BJ (cell line): ENCODE measurements at places on chromosomes 1 and 21. TPM values are rescaled to one million over a fixed set of nuclear protein-coding genes. Genes with fewer than 3 reads are reported as not detected.

DNA sequence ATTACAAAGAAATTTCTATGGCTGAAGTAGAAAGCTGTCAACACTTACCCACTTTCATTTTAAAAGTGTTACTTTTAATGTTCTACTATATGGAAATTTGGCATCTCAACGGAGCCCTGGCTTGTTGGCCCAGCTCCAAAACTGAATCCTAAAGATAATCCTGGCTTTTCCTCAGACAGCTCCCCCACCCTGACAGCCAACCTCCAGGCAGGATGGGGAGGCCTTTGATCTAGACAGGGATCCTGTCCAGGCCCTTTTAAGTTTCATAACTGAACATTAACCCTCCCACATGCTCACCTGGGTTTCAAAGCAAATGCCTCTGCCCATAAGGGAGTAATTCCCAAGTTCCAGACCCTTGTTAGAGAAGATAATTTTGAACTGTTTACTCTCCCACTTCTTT is 99.3 kb upstream of the RALGPS2 start:
- no peak for DNase-seq

DNA sequence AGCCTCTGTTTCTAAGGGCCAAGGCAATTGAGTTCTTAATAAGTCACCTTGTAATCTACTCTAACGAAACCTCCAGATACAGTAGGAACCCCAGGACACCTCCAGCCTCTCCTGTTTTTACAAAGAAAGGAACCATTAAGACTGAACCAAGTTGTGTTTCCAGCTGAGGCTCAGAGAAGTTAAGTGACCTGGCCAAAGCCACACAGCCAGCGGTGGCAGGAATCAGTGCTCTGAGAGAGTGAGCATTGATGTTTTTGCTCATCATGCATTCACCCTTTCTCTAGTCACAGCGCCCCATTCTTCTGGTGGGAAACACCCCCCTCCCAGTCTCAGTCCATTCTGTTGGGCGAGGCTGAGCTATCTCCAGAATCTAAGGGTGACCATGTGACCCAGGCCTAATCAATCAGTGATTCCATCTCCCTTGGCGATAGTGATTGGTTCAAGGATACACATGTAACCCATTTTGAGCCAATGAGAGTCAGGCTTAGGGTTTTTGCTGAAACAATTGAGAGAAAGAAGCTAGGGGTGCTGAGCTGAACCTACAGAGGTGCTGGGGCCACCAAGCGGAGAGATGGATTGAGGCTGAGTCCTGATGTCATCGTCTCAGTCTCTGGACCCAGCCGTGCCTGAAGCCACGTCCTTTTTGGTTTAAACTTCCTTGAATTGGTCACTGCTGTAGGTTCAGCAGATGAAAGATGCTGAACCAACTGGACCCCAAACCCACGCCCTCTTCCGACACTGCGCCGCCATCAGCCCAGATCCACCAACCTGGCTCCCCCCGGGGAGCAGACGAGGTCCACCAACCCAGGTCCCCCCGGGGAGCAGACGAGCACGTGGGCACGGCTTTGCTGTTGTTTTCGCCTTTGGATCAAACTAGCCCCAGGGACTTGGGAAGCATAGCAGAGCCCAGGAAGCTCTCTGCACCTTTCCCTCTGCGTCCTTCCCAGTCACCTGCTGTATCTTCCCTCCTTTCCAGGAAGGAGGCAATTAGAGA is 28.0 kb upstream of the RERE start:
- no peak for DNase-seq

GRCh38 chr1:151047591-151047924 is at the start of gene C1orf56:
C1orf56 (plus strand) TSS chr1:151047751; CDS start chr1:151047848, 97 bp downstream.
- no peak for DNase-seq

DNA sequence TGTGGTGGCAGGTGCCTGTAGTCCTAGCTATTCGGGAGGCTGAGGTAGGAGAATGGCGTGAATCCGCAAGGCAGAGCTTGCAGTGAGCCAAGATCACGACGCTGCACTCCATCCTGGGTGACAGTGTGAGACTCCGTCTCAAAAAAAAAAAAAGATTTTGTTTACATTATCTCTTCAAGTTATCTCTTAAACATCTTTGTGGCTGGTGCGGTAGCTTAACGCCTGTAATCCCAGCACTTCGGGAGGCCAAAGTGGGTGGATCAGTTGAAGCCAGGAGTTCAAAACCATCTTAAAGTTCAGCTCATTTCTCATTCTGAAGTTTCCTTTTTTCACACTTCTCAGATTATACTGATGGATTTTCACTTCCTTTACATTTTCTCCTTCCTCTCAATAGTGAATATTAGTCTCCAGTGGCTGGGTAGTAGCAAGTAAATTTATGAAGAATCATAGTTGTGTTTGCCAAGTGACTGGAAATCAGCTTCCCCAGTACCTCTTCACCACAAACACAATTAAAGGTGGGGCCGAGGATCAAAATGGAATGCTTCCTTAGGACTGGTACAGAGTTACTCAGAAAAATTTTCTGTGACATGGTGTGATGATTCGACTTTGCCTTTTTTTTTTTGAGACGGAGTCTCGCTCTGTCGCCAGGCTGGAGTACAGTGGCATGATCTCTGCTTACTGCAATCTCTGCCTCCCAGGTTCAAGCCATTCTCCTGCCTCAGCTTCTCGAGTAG is 13.8 kb downstream of the PIP5K1A start:
- DNase-seq: no peak

DNA sequence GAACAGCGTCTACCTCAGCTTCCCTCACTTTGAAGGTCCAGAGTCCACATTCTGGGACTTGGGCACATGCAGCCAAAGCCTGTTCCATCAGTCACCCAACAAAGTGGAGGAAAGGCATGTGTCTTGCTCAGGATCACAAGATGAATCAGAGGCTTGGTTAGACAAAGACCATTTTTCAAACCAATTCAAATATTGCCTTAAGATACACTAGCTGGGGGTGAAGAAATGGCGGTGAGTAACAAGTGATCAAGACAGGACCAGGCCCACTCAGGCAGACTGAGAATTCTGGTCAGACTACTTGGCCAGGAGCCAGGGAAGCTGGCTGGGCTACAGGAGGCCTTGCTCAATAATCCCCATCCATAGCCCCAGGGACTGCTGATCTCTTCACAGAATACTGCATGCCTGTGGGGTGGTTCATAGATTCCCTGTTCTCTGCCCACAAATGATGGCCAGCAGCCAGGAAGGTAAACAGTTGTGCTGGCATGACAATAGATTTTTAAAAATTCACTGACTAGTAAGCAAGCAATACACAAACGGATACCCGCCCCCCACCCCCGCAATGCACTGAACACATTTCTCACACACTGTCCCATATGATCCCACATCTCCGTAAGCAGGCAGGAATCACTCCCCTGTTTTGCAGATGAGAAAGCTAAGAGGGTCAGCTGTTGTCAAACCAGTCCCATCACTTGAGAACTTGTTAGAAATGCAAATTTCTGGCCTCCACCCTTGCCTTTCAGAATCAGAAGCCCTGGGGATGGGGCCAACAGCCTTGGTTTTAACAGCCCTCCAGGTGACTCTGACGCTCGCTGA is 27.2 kb downstream of the ERI3 start:
- peak; percentile 99 for DNase-seq

DNA sequence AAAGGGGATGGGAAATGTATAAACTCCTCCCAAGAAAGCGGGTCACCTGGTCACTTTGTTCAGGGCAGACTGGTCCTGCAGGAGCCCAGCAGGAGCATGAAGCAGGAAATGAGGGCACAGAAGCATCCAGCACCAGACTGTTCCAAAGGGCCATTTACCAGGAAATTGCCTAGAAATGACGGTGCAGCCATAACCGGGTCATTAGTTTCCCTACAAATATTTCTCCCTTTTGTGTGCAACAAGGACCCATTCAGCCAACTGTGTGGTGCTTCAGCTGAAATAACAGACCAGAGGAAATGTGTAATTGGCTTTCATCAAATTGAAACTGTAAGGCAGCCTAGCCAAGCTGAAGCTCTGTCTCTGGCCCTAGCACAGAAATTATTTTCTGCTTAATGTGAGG is 7.6 kb upstream of the CTTNBP2NL start:
- no peak for DNase-seq

GRCh38 chr1:210755991-210756659 is 377.8 kb downstream of the KCNH1 start:
- DNase-seq: peak; percentile 19

DNA sequence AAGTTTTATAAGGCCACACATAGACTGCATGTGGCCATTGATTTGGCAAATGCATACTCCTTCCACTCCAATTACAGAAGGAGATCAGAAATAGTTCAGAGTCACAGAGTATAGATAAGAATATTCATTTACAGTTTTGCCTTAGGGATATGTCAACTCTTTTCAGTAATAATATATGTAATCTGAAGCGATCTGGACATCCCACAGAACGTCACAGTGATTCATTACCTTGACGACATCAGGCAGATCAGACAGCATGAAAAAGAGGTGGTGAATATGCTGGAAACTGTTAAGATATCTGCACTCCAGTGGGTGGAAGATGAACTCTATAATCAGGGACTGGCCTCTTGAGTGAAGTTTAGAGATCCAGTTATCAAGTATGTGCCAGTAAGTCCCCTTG is 240.4 kb downstream of the DPYD start:
- DNase-seq: no peak

GRCh38 chr1:234107416-234108021 is 203.0 kb downstream of the SLC35F3 start:
- DNase-seq: no peak

GRCh38 chr1:235532360-235532759 is 28.1 kb upstream of the B3GALNT2 start:
- DNase-seq: no peak

- DNase-seq: peak; percentile 69
Observed at GRCh38 chr1:207040181-207040533, 7.6 kb upstream of the C1orf116 start.

DNA sequence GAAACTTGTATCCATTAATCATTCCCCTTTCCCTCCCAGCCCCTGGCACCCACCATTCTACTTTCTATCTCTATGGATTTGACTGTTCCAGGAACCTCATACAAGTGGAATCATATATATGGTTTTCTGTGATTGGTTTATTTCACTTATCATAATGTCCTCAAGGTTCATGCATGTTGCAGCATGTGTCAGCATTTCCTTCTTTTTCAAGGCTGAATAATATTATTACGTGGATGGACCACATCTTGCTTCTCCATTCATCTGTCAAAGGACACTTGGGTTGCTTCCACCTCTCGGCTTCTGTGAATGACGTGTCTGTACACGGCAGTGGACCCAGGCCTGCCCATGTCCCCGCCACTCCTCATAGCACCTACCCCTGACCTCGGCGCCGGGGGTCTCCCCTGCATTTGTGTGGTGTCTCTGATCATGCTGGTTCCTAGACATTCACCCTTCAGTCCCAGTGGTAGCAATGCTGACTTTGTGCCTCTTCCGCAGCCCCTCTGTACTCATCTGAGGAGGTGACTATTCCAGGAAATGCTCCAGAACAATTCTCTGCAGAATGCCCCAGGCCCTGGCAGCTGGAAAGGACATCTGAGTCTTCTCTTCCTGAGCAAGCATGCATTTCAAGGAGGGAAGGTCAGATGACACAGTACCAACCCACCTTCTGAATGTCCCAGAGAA is 136.9 kb downstream of the PSMG1 start:
- no peak for DNase-seq

- DNase-seq: no peak
Observed at GRCh38 chr1:167082511-167083027, 7.6 kb downstream of the GPA33 start.

DNA sequence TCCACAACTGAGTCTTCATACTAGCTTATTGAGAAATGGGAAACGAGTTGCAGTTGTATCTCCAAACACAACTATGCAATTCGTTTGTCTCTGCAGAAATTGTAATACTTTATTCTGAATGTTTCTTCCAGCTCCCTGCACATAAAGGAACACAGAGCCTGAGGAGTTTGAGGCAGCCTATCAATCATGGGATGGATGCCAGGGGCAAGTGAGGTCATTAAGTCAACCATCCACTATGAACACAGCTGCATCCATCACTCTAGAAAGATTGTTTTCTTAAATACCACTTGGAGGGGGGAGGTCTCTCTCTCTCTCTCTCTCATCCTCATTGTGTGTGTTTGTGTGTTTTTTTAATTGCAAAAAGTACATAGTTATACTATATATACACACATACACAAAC is 2.9 kb upstream of the PSMB2 start:
- DNase-seq: no peak

DNA sequence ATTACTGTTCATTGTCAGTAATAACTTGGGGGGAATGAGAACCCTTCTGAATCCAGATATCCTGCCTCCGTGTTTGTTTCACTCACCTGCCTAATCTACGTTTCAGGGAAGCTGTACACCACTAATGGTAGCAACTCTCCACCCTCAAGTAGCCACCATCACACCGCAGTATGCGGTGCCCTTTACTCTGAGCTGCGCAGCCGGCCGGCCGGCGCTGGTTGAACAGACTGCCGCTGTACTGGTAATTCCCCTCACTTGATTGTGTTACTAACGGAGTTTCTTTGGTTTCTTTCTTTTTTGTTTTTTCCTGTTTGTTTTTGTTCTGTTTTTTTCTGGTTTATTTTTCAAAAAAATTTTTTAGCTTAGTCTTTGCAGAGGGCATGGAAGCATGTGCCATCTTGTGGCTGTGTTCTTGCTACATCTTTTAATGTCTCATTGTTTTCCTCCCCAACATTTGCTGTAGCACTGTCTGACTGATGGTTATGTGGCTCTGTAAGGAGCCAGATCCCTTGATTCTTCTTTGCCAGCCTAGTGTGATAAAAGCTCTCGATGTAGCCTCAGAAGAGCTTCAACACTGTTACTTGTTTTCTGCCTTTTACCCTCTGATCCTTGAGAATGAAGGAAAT is 15.9 kb upstream of the OLFML3 start:
- no peak for DNase-seq

- DNase-seq: no peak
Observed at GRCh38 chr1:193131266-193131860, 9.5 kb downstream of the CDC73 start.

GRCh38 chr1:100360790-100361510 is 8.6 kb downstream of the CDC14A start:
- no peak for DNase-seq

DNA sequence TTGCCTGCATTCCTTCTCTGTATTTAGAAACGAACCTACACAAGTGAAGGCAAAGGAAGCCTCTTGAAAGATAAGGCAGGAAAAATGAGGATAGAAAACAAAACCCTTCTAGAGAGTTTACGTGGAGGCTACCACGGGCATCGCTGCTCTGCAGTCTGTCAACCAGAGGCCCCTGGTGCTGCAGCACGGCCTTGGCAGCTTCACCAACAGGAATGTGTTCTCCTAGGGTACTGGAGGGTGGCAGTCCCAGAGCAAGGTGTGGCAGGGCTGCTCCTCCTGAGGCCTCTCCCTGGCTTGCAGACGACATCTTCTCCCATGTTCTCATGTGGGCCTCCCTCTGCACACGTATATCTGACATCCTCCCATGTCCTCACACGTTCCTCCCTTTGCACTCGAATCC is 57.6 kb upstream of the SAMD11 start:
- DNase-seq: no peak

- no peak for DNase-seq
Observed at GRCh38 chr1:90579212-90579802, 137.8 kb downstream of the BARHL2 start.

GRCh38 chr21:26115899-26116298 is 54.7 kb downstream of the APP start:
- peak; percentile 67 for DNase-seq

SOD1 gene
- 221 and 335 TPM in 2 replicates for polyA plus RNA-seq

SPATA6 gene
- 1.6 and 2.6 TPM in 2 replicates for polyA plus RNA-seq

RIIAD1 gene
- polyA plus RNA-seq: not detected in 2 replicates

GBP7 gene
- polyA plus RNA-seq: not detected in 2 replicates

LAX1 gene
- 0.02 TPM in 1 of 2 replicates, not detected in the other for polyA plus RNA-seq

PTGFR gene
- 4.1 and 7.8 TPM in 2 replicates for polyA plus RNA-seq

PDZK1IP1 gene
- not detected in 2 replicates for polyA plus RNA-seq

IL22RA1 gene
- polyA plus RNA-seq: not detected in 2 replicates

ZYG11A gene
- polyA plus RNA-seq: 0.94 and 1.3 TPM in 2 replicates

KCNT2 gene
- 0.66 and 1.4 TPM in 2 replicates for polyA plus RNA-seq

COL16A1 gene
- polyA plus RNA-seq: 88.3 and 123 TPM in 2 replicates

MAGOH gene
- polyA plus RNA-seq: 3.9 and 24.9 TPM in 2 replicates

GSTM5 gene
- 1.5 and 2.2 TPM in 2 replicates for polyA plus RNA-seq

CHML gene
- polyA plus RNA-seq: 8.4 and 10.1 TPM in 2 replicates
